ENCODE measurements at places on chromosomes 16 and 17.
A peak's percentile ranks its signal among the peaks of the same experiment; 100 is the strongest.

DNA sequence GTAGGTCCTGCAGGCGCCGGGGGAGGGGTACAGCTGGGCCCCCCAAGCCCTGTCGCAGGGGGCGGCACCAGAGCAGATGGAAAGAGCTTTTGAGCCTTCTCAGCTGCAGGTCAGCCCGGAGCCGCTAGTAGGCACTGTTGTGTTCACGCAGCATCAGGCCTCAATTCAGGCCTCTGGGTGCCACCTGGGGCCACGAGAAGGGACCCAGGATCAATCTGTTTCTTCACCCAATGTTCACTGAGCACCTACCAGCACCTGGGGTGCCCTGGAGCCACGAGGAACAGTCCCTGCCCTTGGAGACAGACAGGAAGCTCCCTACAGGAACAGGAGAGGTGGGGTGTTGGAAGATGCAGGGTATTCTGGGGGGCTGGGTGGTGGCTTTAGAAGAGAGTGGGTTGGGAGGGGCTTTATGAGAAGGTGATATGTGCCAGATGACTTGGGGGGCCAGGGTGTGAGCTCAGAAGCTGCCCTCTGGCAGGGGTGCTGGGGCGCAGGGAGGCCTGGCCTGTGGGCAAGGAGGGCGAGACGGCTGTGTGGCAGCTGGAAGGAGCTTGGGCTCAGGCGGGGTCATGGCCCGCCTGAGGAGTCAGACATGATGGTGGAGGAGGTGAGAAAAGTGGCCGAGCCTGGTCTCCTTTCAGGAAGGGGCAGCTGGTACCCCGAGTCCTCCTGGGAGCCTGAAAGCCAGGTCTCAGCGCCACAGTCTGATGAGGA, 121.9 kb upstream of the GSE1 start:
- DNase-seq, result peak; percentile 88
- no peaks in the 10 kb centered on the region for H3K27me3 ChIP-seq
- no peak overlapping the region for H3K4me3 ChIP-seq
- no peaks in the 10 kb centered on the region for H3K36me3 ChIP-seq
- H3K4me1 ChIP-seq, result peaks cover 7% of the 10 kb centered on the region

GRCh38 chr16:26642047-26642664, 424.6 kb upstream of the C16orf82 start:
- DNase-seq, result no peak
- H3K27ac ChIP-seq, result no peak overlapping the region
- H3K4me1 ChIP-seq, result no peaks in the 10 kb centered on the region
- H3K4me3 ChIP-seq, result no peak overlapping the region
- no peaks in the 10 kb centered on the region for H3K27me3 ChIP-seq

- H3K4me1 ChIP-seq, result no peaks in the 10 kb centered on the region
- no peak overlapping the region for H3K27ac ChIP-seq
- no peaks in the 10 kb centered on the region for H3K36me3 ChIP-seq
- H3K27me3 ChIP-seq, result no peaks in the 10 kb centered on the region
- DNase-seq, result no peak
Measured at GRCh38 chr17:66287911-66288310, 14.5 kb upstream of the PRKCA start.

GRCh38 chr17:42683407-42684034, 1.2 kb downstream of the CNTNAP1 start:
- H3K36me3 ChIP-seq, result peaks cover 5% of the 10 kb centered on the region
- peak overlapping the region; percentile 77 for H3K4me3 ChIP-seq
- peaks cover 23% of the 10 kb centered on the region for H3K27me3 ChIP-seq
- peak; percentile 73 for DNase-seq
- peaks cover 5% of the 10 kb centered on the region for H3K4me1 ChIP-seq

- peaks cover 8% of the 10 kb centered on the region for H3K4me1 ChIP-seq
- H3K27ac ChIP-seq, result no peak overlapping the region
- H3K36me3 ChIP-seq, result no peaks in the 10 kb centered on the region
Measured at GRCh38 chr16:24381470-24382118, 125.5 kb downstream of the CACNG3 start.

DNA sequence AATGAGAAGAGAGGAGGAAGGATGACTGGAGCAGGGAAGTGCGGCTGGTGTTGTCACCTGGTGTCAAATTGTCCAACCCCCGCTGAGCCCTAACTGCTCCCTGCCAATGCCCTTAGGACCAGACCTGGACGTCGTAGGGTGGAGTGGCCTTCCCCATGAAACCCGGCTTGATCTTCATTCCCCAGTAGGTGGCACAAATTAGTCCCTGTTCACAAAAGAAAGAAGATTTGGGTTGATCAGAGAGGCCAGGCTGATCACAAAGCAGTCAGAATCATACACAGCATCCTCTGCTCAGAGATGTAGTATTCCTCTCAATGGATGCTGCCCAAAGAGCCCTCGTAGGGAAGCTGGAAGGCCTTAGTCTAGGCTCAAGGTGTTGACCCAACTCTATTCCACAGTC, 60.2 kb downstream of the ACSM1 start:
- no peaks in the 10 kb centered on the region for H3K36me3 ChIP-seq
- no peak for DNase-seq
- H3K4me3 ChIP-seq, result no peak overlapping the region

DNA sequence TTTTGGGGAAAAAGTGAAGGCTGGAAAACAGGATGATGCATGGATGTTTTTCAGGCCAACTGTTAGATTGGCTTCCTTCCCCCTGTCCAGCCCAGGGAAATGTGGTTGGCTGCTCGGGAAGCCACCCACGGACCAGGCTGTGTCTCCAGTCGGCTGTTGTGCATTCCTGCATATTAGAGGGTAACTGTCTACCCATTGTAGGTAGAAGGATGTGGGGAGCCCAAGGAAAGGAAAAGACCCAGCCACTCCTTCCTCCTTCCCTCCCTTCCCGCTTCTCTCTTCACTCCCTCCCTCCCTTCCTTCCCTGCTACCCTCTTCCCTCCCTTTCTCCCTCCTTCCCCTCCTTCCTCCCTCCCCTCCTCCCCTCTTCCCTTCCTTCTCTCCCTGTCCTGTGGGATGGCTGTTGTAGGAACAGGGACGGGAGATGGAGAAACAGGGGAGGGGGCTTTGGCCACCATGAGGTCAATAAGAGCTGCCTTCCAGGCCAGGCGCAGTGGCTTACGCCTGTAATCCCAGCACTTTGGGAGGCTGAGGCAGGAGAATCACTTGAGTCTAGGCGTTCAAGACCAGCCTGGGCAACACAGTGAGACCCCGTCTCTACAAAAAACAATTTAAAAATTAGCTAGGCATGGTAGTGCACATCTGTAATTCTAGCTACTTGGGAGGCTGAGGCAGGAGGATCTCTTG, 16.9 kb downstream of the SYT17 start:
- no peaks in the 10 kb centered on the region for H3K4me1 ChIP-seq
- peaks cover 71% of the 10 kb centered on the region for H3K36me3 ChIP-seq
- no peak overlapping the region for H3K4me3 ChIP-seq
- H3K27ac ChIP-seq, result no peak overlapping the region
- no peaks in the 10 kb centered on the region for H3K27me3 ChIP-seq

DNA sequence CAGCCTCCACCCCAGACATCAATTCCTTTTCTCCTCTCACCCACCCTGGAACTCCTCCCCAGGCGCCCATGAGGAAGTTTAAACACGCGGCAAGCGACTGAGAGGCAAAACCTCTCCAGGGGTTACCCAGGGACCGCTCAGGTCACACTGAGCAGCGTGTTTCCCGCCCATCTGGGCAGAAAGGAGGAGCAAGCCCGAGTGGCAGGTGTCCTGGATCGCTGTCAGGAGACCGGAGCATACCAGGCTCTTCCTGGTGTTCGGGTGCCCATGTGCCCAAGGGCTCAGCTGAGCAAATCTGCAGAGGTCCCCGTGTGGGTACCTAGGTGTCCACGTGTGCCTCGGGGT, 491 bp downstream of the SLC25A19 start:
- no peaks in the 10 kb centered on the region for H3K4me1 ChIP-seq
- H3K27ac ChIP-seq, result no peak overlapping the region

GRCh38 chr17:55416470-55417052, 5.1 kb downstream of the MMD start:
- H3K4me1 ChIP-seq, result no peaks in the 10 kb centered on the region
- H3K36me3 ChIP-seq, result peaks cover 39% of the 10 kb centered on the region
- no peak overlapping the region for H3K4me3 ChIP-seq
- H3K27me3 ChIP-seq, result no peaks in the 10 kb centered on the region

DNA sequence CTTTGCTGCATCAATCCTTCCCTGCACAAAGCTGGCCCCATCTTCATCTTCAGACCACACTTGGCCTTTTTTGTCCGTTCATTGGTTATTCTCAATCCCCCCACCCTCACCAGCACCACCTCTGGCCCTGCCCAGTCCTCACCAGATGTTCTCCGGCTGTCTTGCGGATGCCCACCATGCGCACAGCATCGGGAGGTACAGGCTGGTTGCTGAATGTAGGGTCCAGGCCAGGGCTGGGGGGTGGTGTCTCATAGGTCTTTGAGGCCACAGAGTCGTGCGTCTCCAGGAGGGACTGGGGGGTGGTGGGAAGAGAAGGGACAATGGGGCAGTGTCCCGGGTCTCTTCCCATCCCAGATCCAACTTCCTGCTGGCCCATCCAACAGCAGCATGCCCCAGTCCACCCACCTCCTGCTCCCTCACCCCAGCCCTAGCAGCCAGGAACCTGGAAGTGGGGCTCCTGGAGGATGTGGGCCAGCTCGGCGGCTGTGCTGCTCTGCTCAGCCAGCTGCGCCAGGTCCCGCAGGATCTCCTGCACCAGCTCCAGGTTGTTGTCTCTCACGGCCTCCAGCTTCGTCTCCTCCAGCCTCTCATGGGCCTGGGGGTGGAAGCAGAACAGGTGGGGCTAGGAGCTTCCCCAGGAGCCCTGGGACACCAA, 24.4 kb downstream of the MPP2 start:
- no peak overlapping the region for H3K4me3 ChIP-seq
- no peaks in the 10 kb centered on the region for H3K27me3 ChIP-seq
- H3K36me3 ChIP-seq, result no peaks in the 10 kb centered on the region
- peak; percentile 38 for DNase-seq

DNA sequence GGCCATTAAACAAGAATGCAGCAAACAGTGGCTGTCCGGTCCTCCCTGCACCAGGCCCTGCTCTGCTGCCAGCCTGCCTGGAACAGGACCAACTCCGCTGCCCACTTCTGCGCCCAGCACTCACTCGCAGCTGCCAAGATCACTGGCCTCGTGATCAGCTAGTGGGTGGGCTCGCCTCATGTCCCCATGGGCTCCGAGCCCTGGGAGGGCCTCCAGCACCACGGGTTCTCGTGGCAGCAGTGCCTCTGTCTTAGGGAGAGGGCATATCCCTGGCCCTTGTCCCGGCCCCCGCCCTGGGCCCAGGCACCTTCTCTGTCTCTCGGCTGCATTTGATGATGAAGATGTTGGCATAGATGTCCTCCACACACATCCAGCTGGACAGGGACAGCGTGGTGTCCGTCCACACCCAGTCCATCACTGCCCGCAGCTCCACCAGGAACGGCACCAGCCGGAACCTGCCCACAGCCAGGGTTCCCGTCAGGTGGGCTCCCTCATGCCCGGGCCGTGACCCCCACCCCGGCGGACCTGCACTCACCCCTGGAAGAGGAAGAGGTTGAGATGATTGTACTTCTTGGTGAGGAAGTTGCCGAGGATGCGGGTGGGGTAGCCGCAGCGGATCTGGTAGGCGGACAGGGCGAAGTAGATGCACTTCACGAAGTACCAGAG, 13.1 kb downstream of the CTU2 start:
- no peak overlapping the region for H3K27ac ChIP-seq
- H3K4me3 ChIP-seq, result no peak overlapping the region
- H3K4me1 ChIP-seq, result no peaks in the 10 kb centered on the region
- DNase-seq, result no peak
- no peaks in the 10 kb centered on the region for H3K27me3 ChIP-seq
- H3K36me3 ChIP-seq, result peaks cover 15% of the 10 kb centered on the region

GRCh38 chr16:67531247-67531646, 2.6 kb downstream of the RIPOR1 start:
- peaks cover 7% of the 10 kb centered on the region for H3K4me1 ChIP-seq
- peak overlapping the region; percentile 83 for H3K4me3 ChIP-seq
- H3K27ac ChIP-seq, result no peak overlapping the region
- DNase-seq, result no peak

- DNase-seq, result no peak
- H3K27me3 ChIP-seq, result no peaks in the 10 kb centered on the region
- no peak overlapping the region for H3K27ac ChIP-seq
- H3K4me3 ChIP-seq, result no peak overlapping the region
Measured at GRCh38 chr17:78761789-78762406, 20.2 kb downstream of the CYTH1 start.

GRCh38 chr17:27733773-27734172, 66.6 kb downstream of the NOS2 start:
- no peaks in the 10 kb centered on the region for H3K36me3 ChIP-seq
- H3K27ac ChIP-seq, result no peak overlapping the region
- H3K4me3 ChIP-seq, result no peak overlapping the region
- no peaks in the 10 kb centered on the region for H3K4me1 ChIP-seq
- no peak for DNase-seq
- H3K27me3 ChIP-seq, result peaks cover 18% of the 10 kb centered on the region

GRCh38 chr17:63698886-63699637, 863 bp downstream of the LIMD2 start:
- H3K36me3 ChIP-seq, result peaks cover 28% of the 10 kb centered on the region
- H3K27me3 ChIP-seq, result no peaks in the 10 kb centered on the region
- peak; percentile 86 for DNase-seq
- H3K27ac ChIP-seq, result peak overlapping the region; percentile 44
- peaks cover 9% of the 10 kb centered on the region for H3K4me1 ChIP-seq

GRCh38 chr17:81551458-81552243, 502 bp downstream of the FAAP100 start:
- H3K4me1 ChIP-seq, result peaks cover 3% of the 10 kb centered on the region
- no peak overlapping the region for H3K27ac ChIP-seq
- peak; percentile 71 for DNase-seq
- H3K4me3 ChIP-seq, result peak overlapping the region; percentile 95

GRCh38 chr16:17499223-17499902, 28.6 kb upstream of the XYLT1 start:
- no peak overlapping the region for H3K4me3 ChIP-seq
- DNase-seq, result no peak
- H3K27me3 ChIP-seq, result no peaks in the 10 kb centered on the region
- no peaks in the 10 kb centered on the region for H3K4me1 ChIP-seq
- H3K36me3 ChIP-seq, result no peaks in the 10 kb centered on the region

DNA sequence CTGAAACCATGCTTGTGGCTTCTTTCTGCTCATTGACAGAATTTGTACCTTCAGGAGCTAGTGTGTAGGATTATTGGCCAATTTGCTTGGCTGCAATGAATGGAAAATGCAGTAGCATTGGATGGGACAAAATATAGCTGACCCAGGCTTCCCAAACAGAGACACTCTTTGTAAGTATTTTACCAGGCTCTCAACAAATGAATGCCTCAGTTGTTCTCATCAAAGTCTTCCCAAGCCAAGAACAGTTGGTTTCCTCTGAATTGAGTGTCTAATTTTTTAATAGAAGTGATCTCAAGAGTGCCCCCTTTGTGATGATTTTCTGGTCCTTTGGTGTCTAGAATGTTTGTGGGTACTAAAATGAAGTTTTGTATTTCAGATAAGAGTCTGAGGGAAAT, 140.9 kb downstream of the SHISA9 start:
- H3K27me3 ChIP-seq, result no peaks in the 10 kb centered on the region
- H3K4me1 ChIP-seq, result peaks cover 6% of the 10 kb centered on the region
- no peaks in the 10 kb centered on the region for H3K36me3 ChIP-seq
- no peak overlapping the region for H3K4me3 ChIP-seq
- H3K27ac ChIP-seq, result no peak overlapping the region

- H3K27me3 ChIP-seq, result no peaks in the 10 kb centered on the region
- no peak overlapping the region for H3K27ac ChIP-seq
- no peaks in the 10 kb centered on the region for H3K36me3 ChIP-seq
- no peaks in the 10 kb centered on the region for H3K4me1 ChIP-seq
- no peak overlapping the region for H3K4me3 ChIP-seq
- DNase-seq, result no peak
Measured at GRCh38 chr17:16917671-16918394, 54.1 kb downstream of the TNFRSF13B start.

- no peaks in the 10 kb centered on the region for H3K4me1 ChIP-seq
- no peak overlapping the region for H3K4me3 ChIP-seq
- H3K27ac ChIP-seq, result no peak overlapping the region
- DNase-seq, result peak; percentile 90
- H3K36me3 ChIP-seq, result no peaks in the 10 kb centered on the region
Measured at GRCh38 chr16:71537643-71538042, 11.4 kb downstream of the CHST4 start.
